Effector CD8-positive, alpha-beta T cell (primary cell): ENCODE measurements at places on chromosomes 3 and 15.

GRCh38 chr15:61049934-61050333, 179.2 kb downstream of the RORA start:
- DNase-seq, result no peak

- DNase-seq, result no peak
These were observed 63.3 kb upstream of the DCBLD2 start for GRCh38 chr3:98964784-98965183.

DNA sequence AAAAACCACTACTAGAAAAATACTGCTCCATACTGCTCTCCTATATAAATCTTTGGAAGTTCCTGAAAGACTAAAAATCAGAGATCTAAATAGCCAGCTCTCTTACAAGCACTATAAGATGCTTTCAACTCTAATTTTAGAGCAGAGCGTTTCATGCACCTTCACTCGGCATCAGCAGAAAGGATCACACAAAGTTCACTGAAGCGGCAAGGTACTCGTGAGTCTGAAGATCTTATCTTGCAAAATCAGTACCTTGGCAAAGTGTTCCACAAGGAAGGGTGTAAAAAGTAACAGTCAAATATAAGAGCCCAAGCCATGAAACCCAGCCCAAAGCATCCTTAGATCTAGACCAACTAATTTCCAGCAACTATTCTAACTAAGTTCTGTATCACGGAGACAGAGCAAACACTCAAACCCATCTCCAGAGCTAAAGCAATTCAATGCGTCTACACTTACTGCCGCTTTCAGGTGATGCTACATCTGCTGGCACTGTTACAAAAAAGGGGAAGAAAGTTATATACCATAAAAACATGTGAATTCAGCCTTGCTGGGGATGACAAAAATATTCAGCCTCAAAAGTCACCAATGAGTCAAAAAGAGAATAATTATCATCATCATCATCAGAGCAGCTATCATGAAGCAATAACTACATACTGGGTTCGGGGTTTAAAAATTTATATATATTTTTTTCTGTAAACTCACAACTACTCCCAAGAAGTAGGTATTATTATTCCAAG, 16.3 kb downstream of the VPS39 start:
- DNase-seq, result no peak

DNA sequence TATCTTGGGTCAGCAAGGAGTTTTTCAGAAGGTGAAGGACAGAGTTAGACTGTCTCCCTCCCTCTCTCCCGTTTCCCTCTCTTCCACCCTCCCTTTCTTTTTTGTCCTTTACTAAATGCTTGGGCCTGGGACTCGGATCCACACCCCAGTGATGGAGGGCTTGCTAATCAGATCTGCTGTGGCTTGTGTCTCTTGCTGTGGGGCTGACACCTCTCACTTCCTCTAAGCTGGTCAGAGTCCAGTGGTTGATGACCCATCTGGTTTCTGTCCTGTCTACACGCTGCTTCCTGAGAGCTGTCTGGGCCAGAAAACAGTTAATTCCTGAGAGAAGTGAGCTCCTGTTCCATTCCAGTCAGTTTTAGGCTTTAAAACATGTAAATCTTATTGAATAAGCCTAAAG, 849 bp downstream of the TRAK1 start:
- DNase-seq, result no peak

DNA sequence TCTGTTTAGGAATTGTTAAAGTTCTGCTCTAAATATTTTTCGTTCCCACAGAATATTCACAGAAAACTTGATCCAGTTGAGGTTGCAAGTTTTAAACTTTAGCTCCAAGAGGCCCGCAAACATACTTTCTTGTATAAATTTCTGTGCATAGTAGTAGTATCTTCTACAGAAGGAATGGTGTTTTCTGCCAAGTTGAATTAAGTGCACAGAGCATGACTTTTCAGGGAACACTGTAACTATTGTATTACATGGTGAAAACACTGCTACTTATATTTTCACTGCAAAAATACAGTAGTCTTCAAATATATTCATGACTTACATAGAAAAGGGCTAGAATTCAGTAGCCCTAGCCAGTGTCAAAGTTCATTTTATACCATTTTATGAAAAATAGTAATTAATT, 67.0 kb downstream of the SUCNR1 start:
- DNase-seq, result no peak

GRCh38 chr3:53116956-53117355, 13.3 kb downstream of the RFT1 start:
- DNase-seq, result no peak

DNA sequence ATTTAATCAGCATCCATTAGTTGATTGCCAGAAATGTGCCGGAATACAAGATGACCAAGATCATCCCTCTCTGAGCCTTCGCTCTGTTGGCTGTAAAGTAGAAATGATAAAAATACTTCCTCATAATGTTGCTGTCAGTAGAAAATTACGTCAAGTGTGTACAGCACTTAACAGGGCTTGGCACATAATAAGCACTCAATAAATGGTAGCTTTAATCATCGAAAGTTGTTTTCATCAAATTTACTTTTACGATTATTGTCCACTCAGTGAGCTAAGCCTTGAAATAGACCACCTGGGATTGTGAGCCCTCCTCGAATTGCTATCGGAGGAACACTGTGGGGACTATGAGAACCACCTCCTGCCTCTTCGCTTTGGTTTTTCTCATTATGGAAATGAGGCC, 301.3 kb upstream of the TPRG1 start:
- no peak for DNase-seq

- no peak for DNase-seq
These were observed 20.8 kb downstream of the CIAO2A start for GRCh38 chr15:64072812-64073211.

DNA sequence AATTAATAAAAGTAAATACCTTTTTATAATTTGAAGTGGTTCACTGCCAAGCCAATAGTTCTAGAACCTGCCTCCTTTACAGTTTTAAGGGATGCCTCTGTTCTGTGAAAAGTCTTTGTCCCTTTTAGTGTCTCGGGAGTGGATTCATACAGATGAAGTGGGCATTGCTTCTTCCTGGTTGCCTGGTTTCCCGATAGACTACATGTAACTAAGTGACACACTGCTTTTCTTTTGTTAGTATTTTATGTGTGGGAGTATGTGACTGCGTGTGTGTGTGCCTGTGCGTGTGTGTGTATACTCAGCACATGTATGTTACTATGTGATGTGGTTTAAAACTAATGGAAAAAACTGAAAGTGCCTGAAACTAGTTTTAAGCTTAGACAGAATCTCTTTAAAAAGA, 21.1 kb downstream of the PSMD6 start:
- no peak for DNase-seq

DNA sequence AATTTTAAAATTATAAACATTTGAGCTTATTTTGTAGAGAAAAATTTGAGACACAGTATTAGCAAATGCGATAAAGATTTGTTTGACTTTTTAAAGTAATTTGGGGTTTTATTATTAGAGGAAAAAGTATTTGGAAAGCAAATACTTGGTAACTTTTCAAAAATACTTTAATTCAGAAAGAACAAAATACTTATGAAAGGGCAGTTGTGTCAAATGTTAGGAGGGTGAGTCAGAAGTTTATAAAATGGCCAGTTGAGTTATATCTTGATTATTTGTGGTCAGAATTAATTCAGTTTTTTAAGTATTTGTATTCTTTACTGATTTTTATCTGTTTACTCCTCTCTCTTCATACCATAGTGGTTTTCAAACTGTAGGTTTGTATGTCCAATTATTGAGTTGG, 12.1 kb downstream of the LACTB start:
- DNase-seq, result no peak

DNA sequence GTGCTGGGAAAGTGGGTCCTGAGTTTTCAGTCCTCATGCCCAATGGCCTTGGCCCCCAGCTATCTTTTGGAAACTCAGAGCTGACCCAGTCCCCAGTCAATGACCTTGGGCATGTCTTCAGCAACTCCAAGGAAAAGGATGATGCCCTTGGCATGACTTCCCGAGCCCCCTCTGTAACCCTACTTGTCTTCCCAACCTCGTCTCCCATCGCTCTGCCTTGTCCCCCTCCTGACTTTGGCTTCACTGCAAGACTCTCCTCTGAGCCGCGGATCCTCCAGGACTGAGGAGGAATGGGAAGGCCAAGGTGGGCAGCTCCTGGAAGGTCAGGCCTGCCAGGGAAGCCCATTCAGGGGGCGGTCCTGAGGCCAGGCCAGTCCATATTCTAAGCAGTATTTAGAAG, 73.5 kb upstream of the MEF2A start:
- DNase-seq, result no peak

DNA sequence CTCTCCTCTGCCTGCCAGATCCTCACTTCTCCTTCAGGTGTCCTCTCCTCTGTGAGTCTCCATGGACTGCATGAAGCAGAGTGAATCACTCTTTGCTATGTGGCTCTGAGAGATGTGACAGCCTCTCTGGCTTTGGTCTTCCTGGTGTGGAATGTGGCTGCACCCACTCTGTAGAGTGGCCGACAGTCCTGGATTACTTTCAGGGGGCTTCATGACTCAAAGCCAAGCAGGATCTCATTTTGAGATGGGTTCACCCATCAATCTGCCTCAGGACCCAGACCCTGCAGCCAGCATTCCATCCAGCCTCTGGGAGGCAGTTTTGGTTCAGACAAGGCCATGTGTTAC, 221.9 kb upstream of the LYSMD4 start:
- DNase-seq, result no peak

DNA sequence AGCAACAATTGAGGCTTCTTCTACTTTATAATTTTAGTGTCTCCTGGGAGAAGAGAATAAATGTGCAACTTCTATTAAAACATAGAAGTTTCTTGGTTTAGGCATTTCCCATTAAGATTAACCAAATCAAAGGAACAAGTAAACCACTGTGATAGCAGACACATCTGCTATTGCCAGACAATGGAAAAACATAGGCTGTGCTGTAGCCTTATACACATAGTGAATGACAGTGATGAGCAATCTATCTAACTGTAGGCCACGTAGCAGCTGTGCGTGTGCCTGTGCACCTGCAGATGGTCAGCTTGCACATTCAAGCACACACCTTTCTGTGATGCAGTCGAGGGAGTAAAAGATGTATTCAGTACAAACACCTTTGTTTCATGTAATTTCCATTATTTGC, 32.7 kb downstream of the GNB4 start:
- no peak for DNase-seq

DNA sequence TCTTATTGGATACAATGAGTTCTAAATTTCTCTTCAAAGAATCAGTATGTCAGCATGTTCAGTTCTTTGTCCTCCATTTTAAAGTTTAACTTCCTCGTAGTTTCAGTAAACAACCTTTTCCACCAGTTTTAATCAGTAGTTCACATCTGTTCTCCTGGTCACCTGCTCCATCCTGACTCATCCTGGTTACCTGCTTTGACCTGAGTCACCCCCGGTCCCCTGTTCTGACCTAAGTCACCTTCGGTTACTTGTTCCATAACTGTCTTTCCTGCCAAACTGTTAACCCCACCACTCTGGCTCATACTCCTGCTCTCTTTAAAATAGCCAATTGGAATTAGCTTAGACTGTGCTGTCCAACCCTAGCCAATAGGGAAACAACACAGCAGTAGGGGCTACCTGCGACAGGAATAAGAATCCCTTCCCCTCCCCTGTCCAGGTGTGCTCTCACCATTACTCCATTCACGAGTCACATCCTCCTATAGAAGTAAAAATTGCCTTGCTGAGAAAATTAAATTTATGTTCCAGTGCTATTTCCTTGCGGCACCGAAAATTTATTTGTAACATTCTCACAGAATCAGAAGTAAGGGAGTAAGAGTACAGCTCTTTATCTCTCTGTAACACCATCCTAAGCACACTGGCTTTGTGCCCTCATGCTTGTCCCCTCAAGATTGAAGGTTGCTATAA, 23.8 kb downstream of the TRANK1 start:
- no peak for DNase-seq

DNA sequence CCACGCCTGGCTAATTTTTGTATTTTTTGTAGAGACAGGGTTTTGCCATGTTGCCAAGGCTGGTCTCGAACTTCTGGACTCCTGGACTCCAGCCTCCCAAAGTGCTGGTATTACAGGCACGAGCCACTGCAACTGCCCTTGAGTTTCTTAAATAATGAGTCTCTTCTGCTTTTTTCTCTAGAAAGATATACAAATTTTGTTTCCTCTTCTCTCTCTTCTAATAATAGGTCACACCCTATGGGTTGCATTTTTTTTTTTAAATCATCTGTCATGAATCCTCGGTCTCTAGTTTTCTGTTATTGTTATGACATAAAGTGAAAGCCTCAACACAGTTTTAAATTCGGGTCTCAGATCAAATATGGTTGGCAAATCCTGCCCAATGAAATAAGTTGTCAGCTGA, 111.2 kb downstream of the IL12A start:
- DNase-seq, result no peak

DNA sequence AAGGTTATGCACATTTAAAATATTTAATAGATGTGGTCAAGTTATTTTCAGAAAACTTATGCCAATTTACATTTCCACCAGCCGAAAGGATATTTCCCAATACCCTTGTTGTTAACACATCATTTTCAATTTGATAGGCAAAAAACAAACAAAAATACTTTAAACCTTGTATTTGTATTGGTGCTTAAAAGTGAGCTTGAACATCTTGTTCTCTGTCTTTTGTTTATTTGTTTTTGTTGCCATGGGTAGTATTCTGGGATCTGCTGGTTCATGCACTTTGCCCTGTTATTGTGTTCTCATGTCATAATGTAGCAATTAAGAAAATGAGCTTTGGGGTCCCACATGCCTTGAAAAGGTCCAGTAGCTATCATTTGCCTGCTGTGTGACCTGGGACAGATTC, 191.4 kb downstream of the LRTM1 start:
- DNase-seq, result no peak

DNA sequence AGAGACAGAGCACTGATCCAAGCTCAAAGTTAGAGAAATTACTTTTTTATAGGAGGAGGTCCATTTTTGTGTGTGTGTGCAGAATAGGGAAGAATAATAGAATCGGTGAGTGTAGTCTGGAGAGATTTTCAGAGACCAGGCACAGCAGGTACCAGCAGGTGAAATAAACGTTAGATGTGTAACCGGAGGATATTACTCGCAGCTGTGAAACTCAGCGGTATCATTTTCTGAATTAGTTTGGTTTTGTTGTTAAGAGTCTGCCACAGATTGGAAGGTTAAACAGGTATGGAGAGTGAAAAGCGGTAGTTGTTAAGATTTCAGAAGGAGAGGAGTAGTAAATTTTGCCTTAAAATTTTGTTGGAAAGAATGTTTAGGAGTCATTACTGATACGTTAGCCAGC, 69.9 kb downstream of the RGMA start:
- DNase-seq, result no peak

- no peak for DNase-seq
These were observed 79.0 kb downstream of the FHIT start for GRCh38 chr3:61172203-61172602.

DNA sequence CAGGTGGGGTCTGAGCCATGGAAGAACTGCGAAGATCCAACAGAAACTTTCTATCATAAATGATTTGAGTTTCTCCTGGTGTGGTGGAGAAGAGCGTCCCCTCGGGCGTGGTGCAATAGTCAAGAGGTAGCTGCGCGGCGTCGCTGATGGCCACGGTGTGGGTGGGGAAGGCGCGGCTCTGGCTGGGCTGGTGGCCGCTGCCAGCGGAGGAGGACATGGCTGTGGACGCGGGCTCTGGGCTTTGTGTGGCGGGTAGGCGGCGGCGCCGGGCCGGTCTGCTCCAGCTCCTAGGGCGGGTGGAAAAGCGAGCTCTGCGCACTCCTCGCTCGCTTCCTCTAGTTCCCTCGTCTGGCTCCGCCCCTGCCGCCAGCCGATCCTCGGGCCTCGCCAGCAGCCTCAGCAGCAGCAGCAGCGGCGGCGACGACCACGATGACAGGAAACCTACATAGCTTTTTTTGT, 5.9 kb downstream of the STARD9 start:
- peak; percentile 57 for DNase-seq
